Choroid plexus epithelial cell (primary cell): ENCODE measurements at places on chromosomes 7 and 10.

- DNase-seq, result no peak
Measured at GRCh38 chr7:112763996-112764395, 26.2 kb downstream of the TMEM168 start.

DNA sequence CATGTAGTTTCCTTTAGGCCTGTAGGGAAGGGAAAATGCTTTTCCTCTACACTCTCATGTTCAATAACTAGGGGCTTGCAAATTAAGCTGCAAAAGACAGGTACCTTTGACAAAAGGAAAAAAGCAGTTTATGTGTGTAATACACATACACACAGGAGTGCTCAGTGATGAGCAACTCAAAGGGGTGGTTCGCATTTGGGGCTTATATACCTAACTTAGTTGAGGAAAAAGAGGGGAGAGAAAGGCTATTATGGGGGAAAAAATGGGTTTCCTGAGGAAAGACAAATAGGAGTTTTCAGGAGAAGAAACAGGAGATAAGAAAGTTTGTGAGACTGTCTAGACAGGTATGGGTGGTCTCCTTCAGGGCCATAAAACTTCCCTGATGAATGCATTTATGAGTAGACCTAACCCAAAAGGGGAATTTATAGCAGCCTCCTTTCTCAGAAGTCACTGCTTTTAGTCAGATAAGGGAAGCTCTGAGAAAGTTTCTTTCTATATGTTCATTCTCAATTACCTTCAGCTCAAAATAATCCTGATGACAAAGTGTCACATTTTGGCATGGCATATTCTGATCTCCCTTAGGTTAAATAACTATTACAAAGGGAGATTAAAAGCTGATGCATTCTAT, 55.2 kb upstream of the EZH2 start:
- DNase-seq, result no peak

GRCh38 chr7:150379441-150380379, 580 bp downstream of the ZNF775 start:
- no peak for DNase-seq

- DNase-seq, result no peak
Measured at GRCh38 chr7:36840904-36841303, 116.6 kb upstream of the AOAH start.

GRCh38 chr7:103660455-103661371, 214.7 kb upstream of the SLC26A5 start:
- DNase-seq, result peak; percentile 85

DNA sequence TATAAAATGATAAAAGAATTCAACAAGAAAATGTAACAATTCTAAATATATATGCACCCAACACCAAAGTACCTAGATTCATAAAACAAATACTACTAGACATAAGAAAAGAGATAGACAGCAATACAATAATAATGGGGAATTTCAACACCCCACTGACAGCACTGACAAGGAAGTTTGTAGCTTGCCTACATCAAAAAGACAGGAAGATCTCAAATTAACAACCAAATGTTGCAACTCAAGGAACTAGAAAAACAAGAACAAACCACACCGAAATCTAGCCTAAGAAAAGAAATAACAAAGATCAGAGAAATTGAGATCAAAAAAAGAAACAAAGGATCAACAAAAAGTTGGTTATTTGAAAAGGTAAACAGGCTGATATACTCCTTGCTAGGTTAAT, 36.5 kb upstream of the TNKS2 start:
- DNase-seq, result no peak

DNA sequence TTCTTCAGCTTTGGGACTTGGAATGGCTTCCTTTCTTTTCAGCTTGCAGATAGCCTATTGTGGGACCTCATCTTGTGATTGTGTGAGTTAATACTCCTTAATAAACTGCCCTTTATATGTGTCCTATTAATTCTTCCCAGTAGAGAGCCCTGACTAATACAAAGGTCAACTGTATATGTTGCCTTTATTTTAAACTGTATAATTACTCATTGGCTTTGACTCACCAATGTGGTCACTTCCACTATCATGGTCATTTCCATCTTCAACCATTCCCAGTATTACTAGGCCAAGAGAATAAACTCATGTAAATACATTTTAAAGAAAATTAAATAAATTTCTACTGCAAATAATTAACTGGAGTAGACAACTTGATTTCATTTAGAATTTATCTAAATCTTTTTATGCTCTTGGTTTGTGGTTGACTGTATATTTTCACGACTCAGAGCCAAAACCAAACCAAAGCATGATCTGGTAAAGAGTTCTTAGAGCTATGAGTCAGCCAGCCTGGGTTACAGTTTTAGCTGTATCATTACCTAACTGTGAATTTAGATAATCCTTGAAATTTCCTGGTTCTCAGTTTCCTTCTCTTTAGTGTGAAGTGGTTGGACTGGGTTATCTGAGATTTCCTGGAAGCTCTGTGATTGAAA, 188.4 kb downstream of the PPP1R3A start:
- DNase-seq, result peak; percentile 74

DNA sequence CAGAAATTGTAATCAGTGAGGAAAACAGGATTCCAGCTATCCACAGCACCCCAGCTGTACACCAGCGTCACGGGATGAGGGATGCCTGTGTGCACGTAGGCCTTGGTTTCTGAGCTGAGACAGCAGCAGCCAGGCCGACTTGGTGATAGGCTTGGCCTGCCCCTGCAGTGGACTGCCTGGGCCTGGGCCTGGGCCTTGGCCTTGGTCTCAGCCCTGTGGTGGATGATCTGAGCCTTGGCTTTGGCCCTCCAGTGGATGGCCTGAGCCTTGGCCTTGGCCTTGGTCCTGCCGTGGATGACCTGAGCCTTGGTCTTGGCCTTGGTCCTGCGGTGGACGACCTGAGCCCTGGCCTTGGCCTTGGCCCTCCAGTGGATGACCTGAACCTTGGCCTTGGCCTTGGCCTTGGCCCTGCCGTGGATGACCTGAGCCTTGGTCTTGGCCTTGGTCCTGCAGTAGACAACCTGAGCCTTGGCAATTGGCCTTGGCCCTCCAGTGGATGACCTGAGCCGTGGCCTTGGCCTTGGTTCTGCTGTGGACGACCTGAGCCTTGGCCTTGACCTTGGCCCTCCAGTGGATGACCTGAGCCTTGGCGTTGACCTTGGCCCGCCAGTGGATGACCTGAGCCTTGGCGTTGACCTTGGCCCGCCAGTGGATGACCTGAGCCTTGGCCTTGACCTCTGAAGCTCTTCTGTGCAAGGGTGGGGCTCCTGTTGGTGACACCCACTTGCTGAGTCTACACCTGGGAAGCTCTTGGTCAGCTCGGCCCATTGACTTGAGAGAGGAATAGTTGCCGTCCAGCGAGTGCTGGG, 93.8 kb downstream of the CUX1 start:
- DNase-seq, result no peak

DNA sequence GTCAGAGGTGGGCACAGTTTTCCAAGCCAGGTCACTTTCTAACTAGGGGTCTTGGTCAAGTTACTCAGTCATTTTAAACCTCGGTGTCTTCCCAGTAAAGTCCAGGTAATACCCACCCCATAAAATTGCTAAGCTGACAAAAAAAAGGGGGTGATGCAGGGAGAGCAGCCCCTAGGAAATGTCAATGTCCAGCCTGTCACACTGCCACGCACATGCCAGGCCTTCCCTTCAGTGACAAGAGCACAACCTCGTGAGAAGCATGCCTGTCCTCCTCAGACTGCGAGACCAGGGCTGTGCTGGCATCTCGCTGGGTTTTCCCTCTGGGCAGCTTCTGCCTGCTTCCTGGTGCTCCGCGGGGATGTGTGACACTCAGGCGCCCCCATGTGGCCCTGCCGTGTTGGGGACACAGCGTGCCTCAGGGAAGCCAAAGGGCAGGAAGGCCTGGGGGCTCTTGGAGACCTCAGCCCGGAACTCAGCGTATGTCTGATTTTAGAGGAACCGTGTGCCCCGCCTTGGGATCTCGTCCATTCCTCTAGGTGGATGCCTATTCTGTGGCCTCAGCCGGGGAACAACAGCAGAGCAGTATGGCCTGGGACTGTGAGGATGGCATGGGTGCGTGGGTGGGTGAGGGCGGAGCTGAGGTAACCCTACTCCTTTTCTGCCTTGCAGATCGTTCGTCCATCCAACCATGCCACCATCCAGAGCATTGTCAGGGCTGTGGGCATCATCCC, 10.2 kb upstream of the GDF2 start:
- peak; percentile 79 for DNase-seq

- no peak for DNase-seq
Measured at GRCh38 chr10:4013651-4014121, 228.7 kb upstream of the KLF6 start.

DNA sequence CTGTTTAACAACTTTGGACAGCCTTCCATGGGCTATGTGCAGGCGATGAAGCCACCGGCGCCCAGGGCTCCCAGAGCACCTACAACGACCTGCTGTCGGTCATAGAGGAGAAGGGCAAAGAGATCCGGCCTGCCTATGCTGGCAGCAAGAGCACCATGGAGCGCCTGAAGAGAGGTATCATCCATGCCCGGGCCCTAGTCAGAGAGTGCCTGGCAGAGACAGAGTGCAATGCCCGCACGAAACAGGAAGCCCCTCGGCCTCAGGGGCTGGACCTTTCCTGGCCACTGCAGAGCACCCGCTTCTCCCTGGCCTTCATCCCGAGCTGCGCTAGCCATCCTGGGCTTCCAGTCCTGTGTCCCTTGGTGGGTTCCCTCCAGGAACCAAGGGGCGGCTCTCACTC, 497.0 kb upstream of the PHF14 start:
- no peak for DNase-seq

DNA sequence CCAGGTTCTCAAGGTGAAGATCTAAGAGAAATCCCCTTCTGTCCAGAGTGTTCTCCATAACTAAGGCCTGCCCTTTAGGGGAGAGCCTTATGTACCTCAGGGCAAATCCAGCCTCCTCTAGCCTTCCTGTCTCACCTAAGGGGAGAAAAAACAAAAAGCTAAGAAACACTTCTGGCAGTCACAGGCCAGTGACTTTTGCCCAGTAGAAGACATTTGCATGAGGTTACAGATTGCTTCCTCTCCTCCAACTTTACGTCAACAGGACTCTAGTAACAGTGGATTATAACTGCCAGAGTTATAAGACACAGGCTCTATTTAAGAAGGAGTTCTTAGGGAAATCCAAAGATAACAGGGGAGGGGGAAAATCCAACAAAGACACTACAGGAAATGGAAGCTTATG, 15.9 kb upstream of the FAM241B start:
- no peak for DNase-seq

DNA sequence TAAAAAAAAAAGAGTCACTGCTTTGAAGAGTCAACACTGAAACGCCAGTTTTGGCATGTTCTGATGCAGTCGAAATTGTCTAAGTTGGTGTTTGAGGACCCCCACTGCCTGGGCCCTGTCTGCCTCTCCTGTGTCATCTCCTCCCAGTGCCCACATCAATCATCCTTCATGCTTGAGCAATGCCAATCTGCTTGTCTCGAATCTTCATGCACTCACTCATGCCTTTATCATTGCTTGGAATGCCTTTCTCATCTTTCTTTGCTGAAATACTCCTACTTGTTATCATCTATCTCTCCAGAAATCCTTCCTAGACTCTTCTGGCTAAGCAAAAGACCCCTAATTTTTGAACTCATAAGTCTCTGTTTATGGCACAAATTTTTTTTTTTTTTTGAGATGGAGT, 42.1 kb upstream of the PLPP4 start:
- no peak for DNase-seq

DNA sequence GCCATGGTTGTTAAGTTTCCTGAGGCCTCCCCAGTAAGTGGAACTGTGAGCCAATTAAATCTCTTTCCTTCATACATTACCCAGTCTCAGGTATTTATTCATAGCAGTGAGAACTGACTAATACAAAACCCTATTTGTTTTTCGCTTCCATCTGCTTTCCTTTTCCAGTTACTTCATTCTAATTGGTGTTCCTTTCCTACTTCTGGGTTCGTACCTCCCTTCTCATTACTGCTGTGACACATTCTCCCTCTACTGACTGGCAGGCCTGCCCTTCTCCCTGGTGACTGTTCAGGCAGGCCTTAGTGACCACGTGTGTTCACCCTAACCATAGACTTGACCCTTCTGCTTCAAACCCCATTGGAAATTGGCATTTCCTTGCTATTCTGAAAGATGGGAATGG, 37.7 kb downstream of the MTURN start:
- DNase-seq, result no peak

DNA sequence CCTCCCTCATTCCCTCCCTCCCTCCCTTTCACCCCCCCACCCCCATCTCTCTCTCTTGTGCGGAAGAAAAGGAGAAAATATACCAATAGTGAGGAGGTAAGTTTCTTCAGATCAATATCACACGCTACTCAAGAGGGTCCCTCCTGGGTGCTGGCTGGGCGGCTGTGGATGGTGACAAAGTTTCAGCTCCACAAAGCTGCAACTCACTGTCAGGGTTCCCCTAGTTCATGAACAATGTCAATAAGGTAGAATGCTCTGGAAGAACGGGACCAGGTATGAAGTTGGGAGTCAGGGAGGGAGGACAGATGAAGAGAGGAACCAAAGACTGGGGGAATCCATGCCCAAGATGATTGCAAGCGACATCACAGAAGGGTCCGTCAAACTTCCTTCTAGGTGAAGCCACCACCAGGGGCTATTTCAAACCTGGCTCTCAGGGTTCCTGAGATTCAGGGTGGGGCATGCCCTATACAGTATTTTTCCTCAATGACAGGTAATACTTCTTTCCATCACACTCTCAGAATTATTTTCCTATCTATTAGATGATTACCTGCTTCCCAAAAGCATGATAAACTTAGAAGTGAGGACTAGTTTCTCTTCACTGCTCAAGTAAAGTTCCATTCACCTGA, 1.4 kb upstream of the PDE1C start:
- DNase-seq, result no peak
